ENCODE measurements at places on chromosomes 4 and X.

DNA sequence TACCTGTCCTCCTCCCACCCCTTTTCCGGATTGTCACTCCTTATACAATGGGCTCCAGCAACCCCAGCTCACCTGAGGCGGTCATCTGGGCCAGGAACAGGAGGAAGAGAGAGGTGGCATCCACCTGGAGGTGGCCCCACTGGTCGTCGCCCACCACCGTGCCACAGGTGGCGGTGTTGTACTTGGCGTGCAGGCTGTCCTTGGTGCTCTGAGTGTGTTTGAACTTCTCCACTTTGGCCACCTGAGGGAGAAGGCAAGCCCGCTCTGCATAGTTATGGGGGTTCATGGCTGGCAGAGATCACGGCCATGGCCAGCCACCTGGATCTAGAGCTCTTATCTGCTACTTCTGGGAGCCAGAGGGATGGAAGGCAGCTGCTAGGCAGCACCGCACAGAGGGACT, 32.9 kb downstream of the PHKA2 start:
- no peak for DNase-seq

- DNase-seq = no peak
Observed at GRCh38 chr4:74971862-74972261, 38.9 kb downstream of the PARM1 start.

- DNase-seq = peak; percentile 35
Observed at GRCh38 chr4:24734511-24734910, 60.9 kb upstream of the SOD3 start.

DNA sequence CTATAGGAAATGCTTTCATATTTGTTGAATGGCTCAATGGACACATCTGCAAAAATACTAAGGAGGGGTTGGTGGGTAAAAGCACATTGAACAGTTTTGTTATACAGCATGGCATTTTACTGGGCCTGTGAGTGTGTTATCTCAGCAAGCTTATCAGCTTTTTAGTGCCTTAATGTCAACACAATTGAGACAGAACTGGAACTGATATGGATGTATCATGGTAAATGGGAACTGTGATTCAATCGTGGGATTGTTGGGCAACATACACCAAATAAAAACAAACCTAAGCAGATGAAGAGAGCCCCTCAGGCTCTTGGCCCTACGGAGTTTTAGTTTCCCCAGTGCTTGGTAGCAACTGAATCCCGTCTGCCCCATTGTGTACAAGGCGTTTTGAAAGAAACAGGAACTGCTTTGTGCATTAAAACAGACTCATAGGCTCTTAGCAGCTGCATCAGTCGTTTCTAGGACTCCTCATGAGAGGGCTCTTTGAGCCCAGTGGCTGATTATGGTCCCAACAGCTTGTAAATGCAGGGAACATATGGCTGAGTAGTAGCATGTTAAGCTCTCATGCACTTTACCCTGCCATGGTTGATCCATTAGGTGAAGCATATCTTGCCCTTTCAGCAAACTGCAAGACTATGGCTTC, 7.3 kb downstream of the GPR119 start:
- no peak for DNase-seq

- DNase-seq = peak; percentile 61
Observed at GRCh38 chrX:130975947-130976346, 72.9 kb upstream of the ENOX2 start.

DNA sequence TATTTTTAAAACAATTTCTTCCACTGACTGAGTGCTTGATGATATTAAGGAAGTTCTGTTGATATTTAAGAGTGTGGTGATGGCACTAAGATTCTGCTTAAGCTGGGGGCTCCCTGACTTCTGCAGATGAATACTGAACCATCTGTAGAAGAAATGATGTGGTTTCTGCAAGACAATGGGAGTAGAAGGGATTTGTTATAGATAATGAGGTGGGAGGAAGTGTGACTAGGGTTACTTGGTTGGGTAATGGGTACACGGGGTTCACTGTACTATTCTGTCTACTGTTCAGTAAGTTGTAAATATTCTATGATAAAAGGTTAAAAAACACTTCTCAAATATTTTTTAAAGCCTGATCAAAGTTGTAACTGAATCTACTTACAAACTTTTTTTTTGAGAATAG, 60.9 kb upstream of the TXK start:
- no peak for DNase-seq

DNA sequence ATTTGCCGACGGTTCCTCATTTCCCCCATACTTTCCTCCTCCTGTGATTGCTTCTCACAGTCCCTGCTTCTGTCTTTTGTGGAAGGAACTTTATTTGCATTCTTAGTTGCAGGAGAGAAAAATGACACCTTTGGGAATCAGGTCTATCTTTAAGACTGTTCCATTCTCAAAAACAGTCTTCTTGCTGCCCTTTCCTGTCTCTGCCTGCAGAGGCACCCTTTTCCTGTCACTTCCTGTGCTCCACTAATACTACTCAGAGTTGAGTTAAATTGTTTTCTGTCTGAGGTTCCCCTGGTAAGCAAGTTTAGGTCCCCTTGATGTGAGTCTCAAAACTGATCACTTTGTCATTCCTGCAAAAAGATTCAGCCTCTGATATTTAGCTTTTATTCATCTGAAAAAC, 208.8 kb upstream of the CLNK start:
- no peak for DNase-seq

DNA sequence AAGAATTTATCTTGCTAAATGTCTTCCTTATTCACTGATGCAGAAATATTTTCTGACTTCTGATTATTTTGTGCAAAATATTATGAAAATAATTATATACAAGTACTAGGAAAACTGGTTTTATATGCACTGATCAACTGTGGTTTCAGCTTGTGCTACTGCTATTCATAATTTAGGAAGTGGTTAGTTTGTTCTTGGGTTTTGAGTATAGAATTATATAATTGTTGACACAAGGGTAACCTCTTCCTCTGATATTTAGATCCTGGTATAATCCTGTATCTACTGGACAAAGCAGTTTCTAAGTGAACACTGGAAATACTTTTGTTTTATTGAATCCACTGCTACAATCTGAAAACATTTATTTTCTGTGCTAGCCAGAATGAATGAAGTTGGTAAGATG, 182.8 kb downstream of the PDGFC start:
- DNase-seq = no peak

DNA sequence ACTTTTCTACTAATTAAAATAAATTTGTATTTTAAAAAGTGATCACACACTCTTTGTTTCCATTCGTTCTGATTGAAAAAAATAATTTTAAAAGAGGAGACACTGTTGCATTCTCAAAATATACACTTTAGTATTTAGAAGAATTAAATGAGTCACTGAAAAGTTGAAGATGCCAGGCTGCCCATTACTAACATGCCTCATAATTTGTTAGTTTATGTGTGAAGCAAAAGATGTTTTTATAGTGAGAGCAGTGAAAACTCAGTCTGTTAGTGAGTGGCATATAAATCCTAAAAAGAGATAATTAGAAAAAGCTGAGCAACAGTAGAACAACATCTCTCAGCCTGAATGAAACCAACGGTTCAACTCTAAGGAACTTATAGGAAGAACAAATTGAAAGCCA, 143.4 kb downstream of the CDS1 start:
- DNase-seq = peak; percentile 34

DNA sequence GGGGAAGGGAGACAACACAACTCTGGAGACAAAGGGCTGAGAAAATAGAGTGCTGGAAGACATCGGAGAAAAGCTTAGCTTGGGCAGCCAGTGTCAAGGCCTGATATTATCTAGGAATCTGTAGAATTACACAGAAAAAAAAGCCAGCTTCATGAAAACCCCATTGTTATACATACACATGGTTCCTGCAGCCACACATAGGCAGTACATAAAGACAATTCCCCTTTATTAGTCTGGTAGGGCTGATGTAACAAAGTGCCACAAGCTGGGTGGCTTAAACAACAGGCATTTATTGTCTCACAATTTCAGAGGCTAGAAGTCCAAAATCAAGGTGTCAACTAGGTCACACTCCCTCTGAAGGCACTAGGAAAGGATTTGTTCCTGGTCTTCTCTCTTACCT, 503.5 kb downstream of the MID1IP1 start:
- no peak for DNase-seq

DNA sequence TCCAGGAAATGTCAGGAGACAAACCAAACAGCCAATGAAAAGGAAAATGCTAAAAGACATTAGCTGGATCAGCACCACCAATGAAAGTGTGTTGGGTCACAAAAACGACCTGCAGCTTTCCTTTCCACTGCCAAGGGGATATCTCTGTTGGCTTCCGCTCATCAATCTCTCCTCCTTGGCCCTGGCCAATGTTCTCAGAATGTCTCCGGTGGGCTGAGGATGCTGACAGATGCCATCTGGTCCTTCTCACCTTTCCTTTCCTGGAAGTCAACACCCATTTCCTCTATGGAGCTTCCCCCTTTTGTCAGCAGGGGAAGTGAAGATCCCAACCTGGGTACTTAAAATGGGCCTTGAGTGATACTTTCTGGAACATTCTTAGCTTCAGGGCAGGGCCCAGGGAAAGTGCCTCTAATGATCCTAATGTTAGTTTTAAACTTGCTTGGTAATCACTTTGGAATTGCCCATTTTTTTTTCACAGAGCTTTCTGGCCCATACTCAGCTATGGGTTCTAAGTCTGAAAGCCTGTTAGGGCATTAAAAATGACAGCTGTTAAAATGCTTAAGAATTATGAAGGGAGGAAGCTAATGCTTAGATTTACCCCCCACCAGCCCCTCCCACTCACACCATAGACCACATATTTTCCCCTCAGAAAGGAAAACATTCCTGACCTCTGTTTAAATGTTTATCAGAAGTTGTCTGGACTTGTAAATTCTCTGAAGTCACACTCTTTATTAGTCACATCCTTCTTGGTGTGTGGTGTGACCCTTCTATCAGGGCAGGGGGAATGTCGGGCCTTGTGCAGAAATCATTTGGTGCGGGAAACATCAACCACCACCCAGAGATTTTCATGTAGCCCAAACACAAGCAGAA, 29.2 kb downstream of the IGFBP7 start:
- DNase-seq = peak; percentile 86

- DNase-seq = no peak
Observed at GRCh38 chr4:164591666-164592065, 162.3 kb upstream of the SMIM31 start.

DNA sequence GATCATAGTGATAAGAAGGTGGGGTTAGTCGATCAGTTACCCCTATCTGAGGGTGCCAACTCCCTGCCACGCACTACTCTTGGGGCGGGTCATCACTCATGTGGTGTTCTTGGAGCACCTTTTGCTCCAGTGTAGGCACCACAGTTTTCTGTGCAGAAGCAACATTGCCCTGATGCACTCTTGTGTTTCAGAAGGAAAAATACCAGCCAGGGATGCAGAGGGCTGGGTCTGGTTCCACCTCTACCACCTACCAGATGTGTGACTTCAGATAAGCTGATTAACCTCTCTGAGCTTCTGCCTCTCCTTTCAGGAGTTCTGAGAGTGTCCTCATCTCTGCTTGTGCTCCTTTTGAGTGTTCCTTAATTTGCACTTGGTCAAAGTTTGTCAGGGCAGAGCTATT, 29.9 kb upstream of the PROM1 start:
- no peak for DNase-seq

DNA sequence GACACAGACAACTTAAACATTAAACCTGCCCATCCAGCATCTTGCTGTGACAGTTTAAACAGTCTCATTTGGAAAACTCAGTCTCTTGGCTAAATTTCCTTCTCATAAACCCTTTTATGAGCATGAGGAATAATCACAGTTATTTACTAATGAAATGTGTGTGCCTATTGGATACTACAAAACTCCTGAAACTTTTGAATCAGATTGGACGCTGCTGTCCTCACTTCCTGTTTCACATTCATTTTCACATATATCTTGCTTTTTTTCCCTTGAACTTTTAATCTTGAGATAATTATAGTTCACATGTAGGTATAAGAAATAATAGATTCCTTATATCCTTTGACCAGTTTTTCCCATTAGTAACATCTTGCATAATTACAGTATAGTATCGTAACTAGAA, 111.7 kb downstream of the CDKL5 start:
- DNase-seq = no peak
